ENCODE measurements at places on chromosomes 11 and 22.
A peak's percentile ranks its signal among the peaks of the same experiment; 100 is the strongest.

DNA sequence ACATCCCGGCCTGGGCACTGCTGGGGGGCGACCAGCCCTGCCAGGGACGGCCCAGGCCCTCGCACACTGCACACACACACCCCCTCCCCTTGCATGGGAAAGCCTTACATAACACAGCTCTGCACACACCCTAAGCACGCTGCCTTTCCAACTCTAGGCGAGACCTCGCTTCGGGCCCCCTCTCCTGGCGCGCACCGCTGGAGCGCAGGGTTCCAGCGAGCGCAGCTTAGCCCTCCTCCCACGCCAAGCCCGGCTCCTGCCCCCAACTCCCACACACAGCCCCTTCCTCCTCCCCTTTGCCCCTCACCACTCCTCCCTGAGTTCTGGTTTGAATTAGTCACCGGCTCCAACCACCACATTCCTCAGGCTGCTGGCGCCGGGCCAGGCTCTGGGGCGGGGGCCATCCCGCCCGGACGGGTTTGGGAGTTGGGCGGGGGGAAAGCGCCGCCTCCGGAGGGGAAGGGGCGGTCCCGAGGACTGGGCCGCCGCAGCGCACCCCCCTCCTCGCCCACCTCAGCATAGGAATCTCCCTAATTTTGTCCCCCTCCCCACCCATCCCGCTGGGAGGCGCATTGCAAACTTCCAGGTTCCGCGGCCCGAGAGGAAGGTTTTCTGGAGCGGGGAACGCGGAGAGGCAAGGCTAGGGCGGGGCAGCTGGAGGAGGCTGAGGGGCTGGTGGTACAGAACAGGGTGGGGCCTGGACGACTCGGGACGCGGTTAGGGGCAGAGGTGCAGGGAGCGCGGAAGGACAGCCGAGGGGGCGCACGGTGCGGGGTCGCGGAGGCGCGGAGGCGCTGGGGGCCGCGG lies 966 bp downstream of the AHNAK start:
- no peak for DNase-seq

- no peak for DNase-seq
Measured at GRCh38 chr11:2681408-2682145, 18.2 kb downstream of the KCNQ1OT1 start.

DNA sequence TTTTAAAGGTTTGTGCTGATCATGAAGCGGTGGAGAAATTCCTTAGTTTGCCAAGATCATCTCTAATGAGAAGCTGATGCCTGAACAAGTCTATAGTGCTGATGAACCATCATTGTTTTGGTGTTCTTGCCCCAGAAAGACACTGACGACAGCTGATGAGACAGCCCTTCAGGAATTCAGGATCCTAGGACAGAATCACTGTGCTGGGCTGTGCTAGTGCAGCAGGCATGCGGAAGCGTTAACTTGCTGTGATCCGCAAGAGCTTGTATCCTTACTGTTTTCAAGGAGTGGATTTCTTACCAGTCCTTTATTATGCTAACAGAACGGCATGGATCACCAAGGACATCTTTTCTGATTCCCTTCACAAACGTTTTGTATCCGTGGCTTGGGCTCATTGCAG lies 104.1 kb downstream of the TBC1D22A start:
- no peak for DNase-seq

GRCh38 chr11:113137713-113138529 lies 176.5 kb upstream of the TTC12 start:
- DNase-seq = no peak

DNA sequence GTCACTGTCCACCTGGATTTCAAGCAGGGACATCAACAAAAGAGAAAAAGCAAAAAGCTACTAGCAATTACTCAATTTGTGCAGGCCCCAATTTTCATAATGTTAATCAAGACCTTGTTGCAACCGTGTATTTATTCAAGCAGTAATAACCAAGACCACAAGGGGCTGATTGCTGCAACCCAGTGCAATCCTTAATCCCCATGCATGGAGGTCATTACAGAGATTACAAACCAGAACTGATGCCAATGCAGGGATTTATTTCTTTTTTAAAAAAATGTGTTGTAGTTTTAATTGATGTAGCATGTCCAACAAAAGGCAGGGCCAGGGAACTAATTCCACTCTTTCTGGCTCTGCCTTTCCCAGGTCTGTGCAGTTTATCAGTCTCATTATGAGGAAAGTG lies 18.4 kb downstream of the TECTA start:
- no peak for DNase-seq

GRCh38 chr11:75277991-75278790 lies 37.6 kb downstream of the TPBGL start:
- DNase-seq = no peak

GRCh38 chr11:16171882-16172281 lies 184.5 kb downstream of the SOX6 start:
- DNase-seq = no peak

DNA sequence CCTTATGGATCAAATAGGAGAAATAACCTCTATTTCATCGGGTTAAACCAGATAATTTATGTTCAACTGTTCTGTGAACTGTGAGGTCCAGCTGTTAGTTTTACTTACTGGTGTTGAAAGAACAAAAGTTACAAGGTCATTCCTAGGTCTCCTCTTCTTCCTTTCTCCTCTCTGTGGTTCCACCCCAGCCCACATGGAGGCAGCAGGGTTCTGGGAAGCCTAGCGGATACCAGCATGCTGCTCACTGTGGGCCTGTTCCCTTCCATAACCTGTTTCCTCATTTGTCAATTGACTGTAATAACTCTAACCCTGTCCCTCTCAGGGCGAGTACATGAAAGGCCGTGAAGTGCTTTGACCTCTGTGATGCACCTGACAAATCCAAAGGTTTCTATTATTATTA lies 27.8 kb downstream of the RELT start:
- no peak for DNase-seq

DNA sequence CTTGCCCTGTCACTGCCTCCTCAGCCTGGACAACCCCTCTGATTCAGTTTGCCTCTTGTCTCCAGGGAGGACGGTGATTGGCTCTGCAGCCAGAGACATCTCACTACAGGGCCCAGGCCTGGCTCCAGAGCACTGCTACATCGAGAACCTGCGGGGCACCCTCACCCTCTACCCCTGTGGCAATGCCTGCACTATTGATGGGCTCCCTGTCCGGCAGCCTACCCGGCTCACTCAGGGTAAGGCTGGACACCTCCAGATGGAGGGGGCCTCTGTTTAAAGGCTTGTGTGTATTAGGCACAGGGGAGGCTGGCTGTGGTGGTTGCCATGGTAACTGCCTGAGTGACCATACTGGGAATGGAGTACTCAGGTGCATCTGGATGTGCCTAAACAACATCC lies 8.6 kb downstream of the PHLDB1 start:
- DNase-seq = no peak

- no peak for DNase-seq
Measured at GRCh38 chr11:64906314-64906635, 10.7 kb downstream of the ATG2A start.

DNA sequence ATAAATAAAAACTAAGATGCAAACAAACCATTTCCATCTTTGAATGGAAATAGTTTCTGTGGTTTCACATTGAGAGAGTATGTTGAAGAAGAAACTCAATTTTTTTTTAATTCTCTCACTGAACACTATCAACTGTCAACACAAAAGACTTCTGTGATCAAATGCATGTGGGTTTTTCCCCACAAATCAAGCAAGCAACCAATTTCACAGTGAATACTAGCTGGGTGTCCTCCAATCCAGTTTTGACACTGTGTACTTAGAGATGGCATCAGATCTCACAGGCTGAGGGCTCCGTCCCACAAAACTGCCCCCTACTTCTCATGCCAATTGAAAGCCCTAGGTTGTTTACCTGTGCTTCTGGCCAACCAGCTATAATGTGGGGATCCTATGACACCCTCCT lies 34.5 kb downstream of the CTSC start:
- no peak for DNase-seq

GRCh38 chr22:32204856-32205722 lies at the start of gene RFPL2:
Gene RFPL2 (minus strand): TSS chr22:32205073. CDS start chr22:32202451, 2,622 bp downstream.
- DNase-seq = peak; percentile 42

GRCh38 chr11:96309016-96309642 lies 33.9 kb downstream of the MAML2 start:
- DNase-seq = no peak

GRCh38 chr22:17867160-17867785 lies 93.0 kb upstream of the BID start:
- DNase-seq = no peak

- no peak for DNase-seq
Measured at GRCh38 chr11:72422414-72422813, 11.9 kb downstream of the CLPB start.

- no peak for DNase-seq
Measured at GRCh38 chr22:43343262-43343669, at the start of gene SCUBE1. Gene SCUBE1 (minus strand): TSS chr22:43343372. CDS start chr22:43343261, 111 bp downstream.

GRCh38 chr11:128917144-128917724 lies 25.4 kb downstream of the TP53AIP1 start:
- no peak for DNase-seq

DNA sequence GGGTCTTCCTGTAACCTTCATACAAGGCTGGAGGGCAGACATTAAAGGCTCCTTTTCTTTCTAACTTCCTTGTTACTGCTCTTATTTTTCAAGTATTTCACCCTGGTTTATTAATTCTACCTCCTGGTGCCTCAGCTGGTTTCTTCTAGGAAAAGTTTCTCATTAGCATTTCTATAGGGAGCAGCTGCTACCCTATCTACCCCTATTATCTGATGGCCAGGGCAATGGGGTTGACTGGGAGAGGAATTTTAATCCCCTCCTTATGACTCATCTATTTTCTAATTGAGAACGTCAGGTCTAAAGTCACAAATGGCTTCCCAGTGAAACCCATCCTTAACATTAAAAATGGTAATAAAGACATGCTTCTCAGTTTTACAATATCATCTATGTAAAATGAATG lies 5.0 kb downstream of the MAP6 start:
- no peak for DNase-seq

DNA sequence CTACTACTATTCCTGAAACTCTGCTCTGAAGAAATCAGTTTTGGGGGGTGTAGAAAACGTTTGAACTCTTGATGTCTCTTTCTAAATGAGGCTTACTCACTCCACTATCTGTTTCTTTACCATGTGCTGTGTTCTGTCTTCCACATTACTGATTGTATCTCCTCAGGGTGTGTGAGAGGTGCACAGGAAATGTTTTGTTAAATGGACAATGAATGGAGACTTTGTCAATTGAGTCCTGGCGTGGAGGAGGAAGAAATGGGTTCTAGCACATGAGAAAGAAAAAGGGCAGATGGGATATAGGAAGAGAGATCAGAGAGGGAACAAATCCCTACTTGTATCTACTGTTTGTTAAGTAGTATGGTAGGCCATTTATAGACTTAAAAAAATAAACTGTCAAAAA lies 577.1 kb upstream of the CCDC90B start:
- no peak for DNase-seq

- DNase-seq = no peak
Measured at GRCh38 chr11:109026891-109027489, 362.1 kb downstream of the DDX10 start.

DNA sequence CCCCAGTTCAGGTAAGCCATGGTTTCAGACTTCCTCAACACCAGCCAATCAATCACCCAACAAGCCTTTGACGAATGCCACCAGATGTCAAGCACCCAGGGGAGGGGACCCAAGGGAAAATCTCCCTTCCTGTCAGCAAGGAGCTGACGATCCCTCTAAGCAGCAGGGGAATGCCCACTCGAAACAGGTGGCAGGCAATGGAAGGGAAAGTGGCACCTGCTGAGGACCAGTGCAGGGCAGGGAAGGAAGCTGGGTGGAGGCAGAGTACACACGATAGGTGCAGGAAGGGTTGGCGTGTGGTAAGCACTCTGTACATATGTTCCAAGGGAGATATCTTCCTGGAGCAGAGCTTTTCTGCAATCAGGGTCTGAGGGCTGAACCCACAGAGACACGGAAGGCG lies 11.7 kb upstream of the CREB3L1 start:
- no peak for DNase-seq

GRCh38 chr22:47994601-47995263 lies 1232.3 kb downstream of the TBC1D22A start:
- DNase-seq = no peak

DNA sequence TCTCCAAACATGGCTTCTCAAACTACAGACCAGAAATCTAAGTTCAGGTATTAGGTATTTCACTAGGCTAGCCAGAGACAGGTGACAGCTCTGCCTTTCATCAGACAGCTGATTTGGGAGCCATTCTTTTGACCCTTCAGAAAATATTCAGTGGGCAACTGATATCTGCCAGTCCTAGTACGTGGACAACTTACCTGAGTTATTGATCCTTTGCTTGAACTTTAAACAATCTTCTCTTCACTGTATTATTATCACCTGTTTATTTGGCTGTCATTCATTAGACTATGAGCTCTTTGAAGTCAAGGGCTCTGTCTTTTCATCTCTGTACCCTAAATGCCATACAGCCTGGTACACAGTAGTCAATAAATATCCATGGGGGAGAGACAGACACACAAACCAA lies 17.2 kb downstream of the TRIM66 start:
- no peak for DNase-seq

- no peak for DNase-seq
Measured at GRCh38 chr11:134358856-134359490, 27.2 kb downstream of the GLB1L2 start.

- DNase-seq = no peak
Measured at GRCh38 chr22:37146051-37146385, 3.7 kb downstream of the IL2RB start.

DNA sequence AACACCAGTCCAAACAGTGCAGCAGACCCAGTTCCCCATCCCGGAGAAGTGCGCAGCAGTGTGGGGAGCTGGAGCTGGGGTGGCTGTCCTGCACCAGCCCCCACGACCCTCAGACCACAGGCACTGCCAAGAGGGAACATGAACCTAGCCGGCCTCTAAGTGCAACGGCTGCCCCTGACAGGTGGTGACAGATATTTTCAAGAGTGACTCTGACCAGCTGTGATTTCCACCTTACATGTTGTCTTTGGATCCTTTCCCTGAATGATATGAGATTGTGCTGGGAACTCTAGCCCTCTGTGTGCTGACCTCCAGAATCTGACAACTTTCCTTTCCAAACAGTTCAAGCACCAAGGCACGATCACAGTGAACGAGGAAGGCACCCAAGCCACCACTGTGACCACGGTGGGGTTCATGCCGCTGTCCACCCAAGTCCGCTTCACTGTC lies 12.6 kb downstream of the SERPIND1 start:
- no peak for DNase-seq

GRCh38 chr11:122888162-122888561 lies 5.6 kb downstream of the JHY start:
- no peak for DNase-seq

- no peak for DNase-seq
Measured at GRCh38 chr11:134338068-134338467, 6.3 kb downstream of the GLB1L2 start.

DNA sequence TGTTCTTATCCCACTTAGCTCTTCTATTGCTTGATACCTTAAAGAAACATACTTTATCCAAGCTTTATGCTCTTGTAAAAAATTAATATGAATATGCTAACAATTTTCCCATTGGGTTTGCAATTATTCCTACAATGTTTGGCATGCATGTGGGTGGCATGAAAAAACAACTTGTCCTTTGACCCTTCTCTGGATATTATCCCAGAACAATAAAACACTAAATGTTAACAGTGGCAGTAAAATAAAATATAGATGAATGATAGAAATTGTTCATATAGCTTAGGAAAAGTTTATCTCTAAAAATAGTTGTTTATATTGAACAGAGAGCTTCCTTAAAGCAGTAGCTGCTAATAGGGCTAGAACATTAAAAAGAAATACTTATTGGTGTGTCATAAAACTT lies 860.5 kb upstream of the LRRC4C start:
- DNase-seq = no peak
